ENCODE measurements at places on chromosomes 6 and 20. TPM values are rescaled to one million over a fixed set of nuclear protein-coding genes. Genes with fewer than 3 reads are reported as not detected.

Gene SEMG1
- polyA plus RNA-seq, result not detected

Gene USP49
- polyA plus RNA-seq, result 9.3 TPM

Gene COL12A1
- polyA plus RNA-seq, result 27.3 TPM

Gene PTK6
- 0.26 TPM for polyA plus RNA-seq

Gene ADGRB3
- 3.2 TPM for polyA plus RNA-seq

Gene KCNK15
- polyA plus RNA-seq, result 4.4 TPM

Gene ALDH8A1
- 0.38 TPM for polyA plus RNA-seq

Gene MAK
- 21.2 TPM for polyA plus RNA-seq

Gene SEL1L2
- polyA plus RNA-seq, result 9.5 TPM

Gene TPD52L1
- 22.1 TPM for polyA plus RNA-seq

Gene MEP1A
- 1.4 TPM for polyA plus RNA-seq

Gene NOTCH4
- 12.4 TPM for polyA plus RNA-seq

Gene AVP
- polyA plus RNA-seq, result not detected

Gene C6orf58
- 3.0 TPM for polyA plus RNA-seq

Gene PTCRA
- polyA plus RNA-seq, result not detected

Gene OR2B6
- not detected for polyA plus RNA-seq
